Stimulated activated CD4-positive, alpha-beta T cell treated with anti-CD3 and anti-CD28 coated beads, Interleukin-4, amount 100 ng/mL, for 4 hours (primary cell): ENCODE measurements at places on chromosomes 4 and X.

DNA sequence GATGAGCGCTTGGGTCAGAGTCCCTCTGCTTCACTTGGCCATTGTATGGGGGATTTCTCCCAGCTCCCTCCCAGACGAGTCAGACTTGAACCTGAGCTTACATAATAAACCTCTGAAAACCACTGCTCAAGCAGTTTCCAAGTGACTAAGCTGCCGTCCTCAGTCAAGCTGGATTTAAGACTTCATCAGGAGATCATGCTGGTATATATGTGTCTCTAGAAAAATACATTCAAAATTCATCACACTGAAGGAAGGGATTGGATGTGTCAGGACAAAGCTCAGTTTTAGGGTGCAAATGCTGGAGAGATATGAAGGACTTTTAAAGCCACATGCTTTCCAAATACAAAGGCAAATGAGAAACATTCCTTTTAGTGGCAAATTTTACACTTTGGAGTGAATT, 114.3 kb downstream of the QDPR start:
- no peak for DNase-seq

DNA sequence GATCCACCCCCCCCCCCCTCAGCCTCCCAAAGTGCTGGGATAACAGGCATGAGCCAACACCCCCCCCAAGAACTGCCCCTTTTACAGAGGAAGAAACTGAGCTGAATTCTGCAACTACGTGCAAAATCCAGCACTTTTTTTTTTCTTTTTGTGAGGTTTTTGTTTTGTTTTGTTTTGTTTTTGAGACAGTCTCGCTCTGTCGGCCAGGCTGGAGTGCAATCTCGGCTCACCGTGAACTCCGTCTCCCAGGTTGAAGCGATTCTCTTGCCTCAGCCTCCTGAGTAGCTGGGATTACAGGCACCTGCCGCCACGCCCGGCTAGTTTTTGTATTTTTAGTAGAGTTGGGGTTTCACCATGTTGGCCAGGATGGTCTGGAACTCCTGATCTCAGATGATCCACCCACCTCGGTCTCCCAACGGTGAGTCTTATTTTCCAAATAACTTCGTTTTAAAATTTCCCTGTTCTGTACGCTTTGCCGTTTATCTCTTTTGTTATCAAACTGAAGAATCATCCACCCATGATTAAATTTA, 4.9 kb downstream of the CRLF2 start:
- no peak for DNase-seq

- DNase-seq = no peak
Measured at GRCh38 chr4:64216741-64217140, 192.5 kb downstream of the TECRL start.

DNA sequence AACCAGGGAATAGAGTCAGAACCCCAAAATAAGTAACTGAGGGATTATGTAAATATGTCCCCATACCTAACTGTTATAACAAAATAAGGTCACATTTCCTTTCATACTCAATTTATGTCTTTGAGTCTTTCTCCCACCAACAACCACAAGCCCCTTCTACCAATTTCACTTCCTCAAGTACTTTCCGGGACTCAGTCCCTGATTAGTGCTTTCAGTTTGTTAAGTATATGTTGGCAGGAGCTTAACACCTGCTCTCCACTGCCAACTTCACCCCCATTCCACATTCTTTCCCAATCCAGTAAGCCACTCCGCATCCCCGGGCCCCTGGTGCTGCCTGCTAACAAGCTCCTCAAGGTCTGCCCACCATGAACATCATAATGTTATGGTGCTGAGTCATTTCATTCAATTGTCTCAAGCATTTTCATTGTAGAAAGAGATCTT, 71.3 kb upstream of the SPRY1 start:
- DNase-seq = no peak

DNA sequence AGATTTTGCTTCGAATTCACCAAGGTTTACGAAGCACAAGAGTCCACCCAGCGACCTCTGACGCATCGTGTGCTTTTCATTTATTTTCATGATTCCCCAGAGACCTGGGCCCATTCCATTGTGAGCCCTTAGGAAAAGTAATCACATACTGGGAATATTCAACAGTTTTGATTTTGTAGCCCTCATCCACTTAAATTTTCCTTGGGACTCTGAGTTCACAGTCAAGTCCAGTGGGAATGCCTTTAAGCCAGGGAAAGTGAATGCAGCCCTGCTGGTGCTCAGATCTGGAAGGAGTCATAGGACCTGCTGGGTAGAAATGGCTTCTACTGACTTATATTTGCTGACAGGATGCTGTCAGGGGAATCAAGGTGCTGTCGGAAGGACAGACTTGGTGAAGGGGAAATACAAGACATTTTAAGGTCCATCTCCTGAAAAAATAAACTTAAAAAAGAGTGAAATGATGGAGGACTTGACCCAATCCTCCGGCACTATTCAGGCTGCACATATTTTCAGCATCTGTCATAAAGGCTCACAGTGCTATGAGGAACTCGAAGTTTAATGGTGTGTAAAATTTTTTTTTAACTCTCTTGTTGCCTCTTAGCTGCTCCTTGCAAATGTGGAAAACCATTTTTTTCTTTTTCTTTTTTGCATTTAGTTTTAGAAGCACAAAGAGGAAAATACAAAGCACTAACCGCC, 204.9 kb downstream of the MID1 start:
- DNase-seq = no peak

DNA sequence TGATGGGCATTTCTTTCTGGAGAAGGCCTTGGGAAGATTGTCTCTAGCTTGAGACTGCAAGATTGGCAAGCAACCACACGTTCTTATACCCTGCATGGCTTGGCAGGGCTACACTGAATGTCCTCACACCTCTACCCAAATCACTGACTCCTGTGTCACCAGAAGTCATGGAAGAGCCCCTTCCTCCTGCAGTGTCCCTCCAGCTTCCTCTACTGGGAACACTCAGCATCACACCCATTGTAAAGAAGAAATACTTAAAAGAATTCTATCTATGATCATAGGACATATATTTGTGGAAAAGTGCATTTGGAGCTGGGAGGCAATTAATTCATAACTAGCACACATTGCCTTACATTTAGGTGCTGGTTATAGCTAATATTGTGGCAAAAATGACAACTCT, 113.1 kb downstream of the CCSER1 start:
- DNase-seq = no peak

- no peak for DNase-seq
Measured at GRCh38 chr4:28062562-28062961, 1201.9 kb downstream of the STIM2 start.

GRCh38 chr4:109025471-109026076, 262.7 kb upstream of the ETNPPL start:
- DNase-seq = no peak

GRCh38 chr4:4443821-4444220, 56.9 kb downstream of the NSG1 start:
- no peak for DNase-seq

DNA sequence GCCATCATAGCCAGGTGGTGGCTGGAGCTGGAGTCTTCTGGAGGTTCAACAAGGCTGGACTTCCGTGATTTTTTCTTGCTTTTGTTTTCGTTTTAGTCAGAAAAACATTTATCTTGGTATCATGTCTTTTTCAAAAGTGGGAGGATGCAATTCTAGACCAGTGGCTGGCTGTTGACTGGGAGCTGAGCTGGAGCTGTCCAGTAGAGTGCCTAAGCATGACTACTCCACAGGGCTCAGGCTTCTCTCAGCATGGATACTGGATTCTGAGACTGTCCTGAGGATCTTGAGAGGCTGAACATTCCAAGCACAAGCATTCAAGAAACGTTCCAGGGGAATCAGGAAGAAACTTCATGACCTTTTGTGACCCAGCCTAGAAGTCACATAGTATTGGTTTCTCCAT, 598.1 kb downstream of the MID1IP1 start:
- DNase-seq = no peak

- DNase-seq = no peak
Measured at GRCh38 chr4:1656132-1656531, 28.0 kb downstream of the FAM53A start.

DNA sequence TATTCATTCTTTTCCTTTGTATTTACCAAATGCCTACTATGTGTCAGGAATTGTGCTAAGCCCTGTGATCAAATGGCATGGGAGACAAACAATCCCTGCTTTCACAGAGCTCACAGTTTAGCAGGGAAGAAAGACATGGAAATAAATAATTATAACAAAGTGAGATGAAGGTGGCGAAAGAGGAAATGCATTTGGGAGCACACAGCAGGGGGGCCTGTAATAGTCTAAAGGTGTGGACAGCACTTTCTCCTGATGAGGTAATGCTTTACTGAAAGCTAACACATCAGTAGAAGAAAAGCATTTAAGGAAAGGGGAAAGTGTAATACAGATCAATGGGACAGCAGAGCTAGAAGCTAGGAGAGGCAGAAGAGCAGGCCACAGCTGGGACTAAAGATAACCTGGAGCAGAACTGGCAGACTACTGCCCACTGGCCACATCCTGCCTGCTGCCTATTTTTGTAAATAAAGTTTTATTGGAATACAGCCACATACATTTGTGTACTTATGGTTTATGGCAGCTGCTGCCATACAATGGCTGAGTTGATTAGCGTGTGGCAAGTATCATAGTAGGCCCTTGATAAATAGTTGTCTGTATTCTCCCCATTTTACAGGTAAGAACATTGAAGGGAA, 67.1 kb upstream of the TAPT1 start:
- no peak for DNase-seq

DNA sequence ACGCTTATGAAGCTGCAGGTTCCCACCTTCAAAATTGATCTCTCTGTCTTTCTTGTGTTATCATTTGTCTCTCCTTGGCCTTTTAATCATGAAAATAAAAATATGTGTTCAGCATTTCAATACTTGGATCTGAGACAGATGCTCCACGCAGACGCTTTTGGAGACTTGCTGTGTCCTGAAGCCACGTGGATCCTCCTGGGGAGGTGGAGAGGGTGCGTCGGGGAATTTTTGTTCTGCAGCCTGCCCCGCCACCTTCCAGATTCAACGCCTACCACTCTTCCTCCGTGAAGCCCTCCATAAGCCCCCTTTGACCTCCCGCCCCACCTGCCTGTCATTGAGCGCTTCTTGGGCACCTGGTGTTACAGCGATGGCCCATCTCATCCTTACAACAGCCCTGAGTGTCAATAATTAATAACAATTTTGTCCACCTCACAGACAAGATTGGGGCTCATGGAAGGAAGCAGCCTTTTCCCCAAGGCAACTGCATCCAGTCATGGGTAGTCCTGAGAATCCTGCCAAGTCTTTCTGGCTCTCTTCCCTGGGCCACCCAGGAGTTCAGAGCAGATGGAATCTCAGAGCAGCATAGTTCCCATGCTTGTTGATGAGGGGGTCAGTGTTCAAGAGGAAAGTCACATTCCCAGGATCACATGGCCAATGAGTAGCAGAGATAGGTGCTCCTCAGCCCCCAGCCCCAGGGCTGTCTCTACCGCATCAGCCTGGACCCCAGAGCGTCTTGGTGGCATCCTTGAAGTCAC, 172.6 kb upstream of the PSAPL1 start:
- DNase-seq = no peak

GRCh38 chr4:8766610-8767009, 105.0 kb downstream of the HMX1 start:
- DNase-seq = no peak

DNA sequence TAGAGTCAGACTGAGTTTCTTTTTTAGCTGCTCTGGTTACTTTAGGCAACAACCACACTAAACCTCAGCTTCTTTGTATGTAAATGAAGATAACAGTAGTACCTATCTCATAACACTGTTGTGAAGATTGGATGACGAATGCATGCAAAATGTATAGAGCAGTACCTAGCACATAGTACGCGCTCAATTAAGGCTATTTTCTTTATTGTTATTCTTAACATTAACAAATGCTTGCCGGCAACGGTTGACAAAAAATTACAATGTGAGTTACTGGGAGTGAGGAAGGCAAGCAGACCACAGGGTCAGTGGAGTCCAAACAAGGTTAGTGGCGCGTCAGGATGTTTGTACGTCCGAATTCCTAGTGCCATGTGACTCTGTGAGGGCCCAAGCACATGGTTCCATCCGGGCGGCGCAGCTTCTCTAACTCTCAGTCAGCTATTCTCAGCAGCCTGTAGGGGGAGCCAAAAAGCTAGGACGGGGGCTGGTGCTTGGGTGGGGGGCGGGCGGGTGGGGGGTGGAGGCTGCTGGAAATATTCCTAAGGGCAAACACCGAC, 821 bp upstream of the NALF2 start:
- no peak for DNase-seq

- DNase-seq = no peak
Measured at GRCh38 chr4:152850377-152850776, 70.6 kb downstream of the ARFIP1 start.

GRCh38 chr4:17336524-17336961, 175.3 kb downstream of the QDPR start:
- DNase-seq = peak; percentile 87

GRCh38 chr4:65383589-65384305, 286.5 kb downstream of the EPHA5 start:
- no peak for DNase-seq

GRCh38 chrX:115900425-115900824, 270.1 kb upstream of the AGTR2 start:
- DNase-seq = no peak

- no peak for DNase-seq
Measured at GRCh38 chr4:2069161-2069971, 10.2 kb downstream of the NAT8L start.

DNA sequence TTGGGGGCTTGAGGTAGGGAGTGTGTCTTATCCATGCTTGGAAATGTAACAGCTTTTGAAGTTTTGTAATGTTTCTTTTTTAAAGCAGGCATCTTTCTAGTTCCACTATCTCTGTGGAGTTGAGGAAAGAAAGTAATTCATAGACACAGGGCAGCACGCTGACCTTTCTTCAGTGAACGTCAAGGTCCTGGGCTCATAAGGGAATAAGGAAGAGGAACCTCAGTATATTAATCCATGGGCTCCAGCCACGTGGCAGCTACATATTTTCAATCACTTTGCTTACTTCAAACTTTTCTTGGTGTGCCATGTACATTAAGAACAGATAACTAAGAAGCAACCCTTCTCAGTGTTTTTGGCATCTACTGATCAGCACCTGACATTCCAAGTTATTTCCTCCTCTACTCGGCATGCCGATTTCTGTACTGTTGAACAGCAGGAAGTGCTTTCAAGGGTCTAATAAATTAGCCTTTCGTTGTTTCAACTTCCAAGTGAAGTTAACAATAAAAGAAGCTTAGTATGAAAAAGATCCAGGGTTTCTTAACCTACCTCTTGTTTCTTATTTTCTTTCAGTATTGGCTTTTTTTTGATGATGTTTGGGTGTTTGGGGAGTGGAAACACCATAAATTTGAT, 88.2 kb downstream of the SORBS2 start:
- no peak for DNase-seq

DNA sequence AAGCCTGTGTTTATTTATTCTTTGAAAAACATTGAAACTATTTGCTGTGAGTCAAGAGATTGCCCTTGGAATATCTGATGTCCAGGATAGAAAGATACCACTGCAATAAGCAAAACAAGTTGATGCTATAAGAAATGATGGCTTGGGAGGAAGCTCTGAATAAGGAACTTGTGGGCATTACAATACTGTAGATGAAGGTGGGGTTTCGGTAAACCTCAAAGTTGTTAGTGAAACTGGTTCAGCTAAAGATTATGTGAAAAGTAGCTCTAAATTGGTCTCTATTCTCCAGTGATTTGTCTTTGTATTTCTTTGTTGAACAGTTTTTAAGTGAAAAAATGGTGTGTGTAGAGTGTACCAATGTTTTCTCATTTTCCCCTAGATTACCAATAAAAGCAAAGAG, 128.7 kb downstream of the AKAP4 start:
- no peak for DNase-seq
